NCI-H2171 treated with DMSO at 0.1 percent for 48 hours (cell line): ENCODE measurements at places on chromosomes 4 and X.
A peak's percentile ranks its signal among the peaks of the same experiment; 100 is the strongest.

GRCh38 chr4:8769645-8770517 lies 101.8 kb downstream of the HMX1 start:
- DNase-seq = no peak

DNA sequence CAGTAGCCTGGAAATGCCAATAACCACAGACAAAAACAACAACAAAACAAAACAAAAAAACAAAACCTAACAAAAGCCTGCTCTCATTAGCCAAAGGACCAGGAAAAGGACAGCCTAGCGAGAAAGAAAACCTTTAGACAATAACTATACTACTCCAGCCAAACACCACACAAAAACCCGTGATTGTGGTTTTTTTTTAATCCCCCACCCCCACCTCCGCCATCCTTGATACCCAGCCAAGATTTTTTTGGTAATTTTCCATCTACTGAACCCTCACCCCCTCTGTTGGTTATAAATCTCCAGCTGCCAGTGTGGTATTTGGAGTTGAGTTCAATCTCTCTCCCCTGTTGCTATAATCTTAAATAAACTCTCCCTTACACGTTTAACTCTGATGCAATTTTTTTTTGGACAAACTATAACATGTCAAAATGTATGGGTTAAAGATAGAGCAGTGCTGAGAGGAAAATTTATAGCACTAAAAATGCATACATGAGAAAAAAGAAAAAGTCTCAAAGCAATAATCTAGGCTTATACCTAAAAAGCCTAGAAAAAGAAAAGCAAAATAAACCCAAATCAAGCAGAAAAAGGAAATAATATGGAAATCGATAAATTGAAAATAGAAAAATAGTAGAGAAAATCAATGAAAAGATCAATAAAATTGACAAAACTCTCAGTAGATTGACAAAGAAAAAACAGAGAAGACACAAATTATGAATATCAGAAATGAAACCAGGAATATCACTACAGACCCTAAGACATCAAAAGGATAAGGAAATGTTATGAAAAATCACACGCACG lies 83.7 kb downstream of the NAT8L start:
- peak; percentile 21 for DNase-seq

DNA sequence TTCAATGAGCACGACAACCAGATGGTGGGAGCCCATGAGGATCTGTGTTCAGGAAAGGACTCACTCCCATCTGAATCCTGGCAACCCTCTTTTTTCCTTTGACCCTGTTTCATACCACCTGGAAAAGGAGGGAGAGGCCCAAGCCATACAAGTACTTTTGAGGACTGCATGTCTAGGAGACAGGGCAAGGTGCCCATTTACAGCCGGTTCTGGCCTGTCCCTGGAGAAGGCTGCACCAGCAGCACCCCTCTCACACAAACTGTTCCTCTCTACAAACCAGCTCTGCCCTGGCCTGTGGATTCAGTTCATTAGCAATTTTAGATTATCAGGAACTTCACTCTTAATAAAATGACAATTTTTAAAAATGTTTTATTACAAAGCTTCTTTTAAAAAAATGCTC lies 57.5 kb downstream of the HADH start:
- DNase-seq = no peak

GRCh38 chr4:73850261-73850970 lies 2.7 kb upstream of the PF4V1 start:
- no peak for DNase-seq

DNA sequence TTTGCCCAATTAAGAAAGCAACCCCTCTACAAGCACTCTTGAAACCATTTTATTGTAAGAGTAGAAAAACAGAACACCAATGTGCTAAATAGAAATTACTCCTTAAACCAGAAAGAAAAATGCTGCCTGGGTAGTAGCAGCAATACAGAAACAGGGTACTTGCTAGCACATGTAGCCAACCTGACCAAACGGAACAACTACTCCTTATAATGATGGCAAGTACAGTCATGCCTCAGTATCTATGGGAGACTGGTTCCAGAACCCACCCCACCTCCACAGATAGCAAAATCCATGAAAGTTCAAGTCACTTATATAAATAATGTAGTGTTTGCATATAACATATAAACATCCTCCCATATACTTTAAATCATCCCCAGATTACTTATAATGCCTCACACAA lies 168.8 kb downstream of the ATRX start:
- no peak for DNase-seq

- DNase-seq = peak; percentile 64
These were observed 34.2 kb downstream of the IDS start for GRCh38 chrX:149470955-149471354.

DNA sequence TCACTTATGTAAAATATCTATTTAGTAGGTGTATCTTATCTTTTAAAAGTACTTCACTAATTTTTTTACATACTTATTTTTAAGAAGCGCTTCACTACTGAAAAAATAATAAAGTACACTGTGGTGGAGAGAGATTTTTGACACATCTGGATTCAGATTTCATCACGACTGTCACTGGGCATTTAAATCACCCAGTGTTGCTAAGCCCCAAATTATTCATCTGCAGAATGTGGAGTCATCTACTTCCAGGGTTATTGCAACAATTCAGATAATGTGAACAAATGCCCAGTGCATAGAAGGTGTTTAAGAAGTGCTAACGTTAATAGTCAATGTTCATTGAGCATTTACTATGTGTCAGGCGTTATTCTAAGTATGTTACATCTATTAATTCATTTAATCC lies 41.8 kb downstream of the AASDH start:
- DNase-seq = no peak

DNA sequence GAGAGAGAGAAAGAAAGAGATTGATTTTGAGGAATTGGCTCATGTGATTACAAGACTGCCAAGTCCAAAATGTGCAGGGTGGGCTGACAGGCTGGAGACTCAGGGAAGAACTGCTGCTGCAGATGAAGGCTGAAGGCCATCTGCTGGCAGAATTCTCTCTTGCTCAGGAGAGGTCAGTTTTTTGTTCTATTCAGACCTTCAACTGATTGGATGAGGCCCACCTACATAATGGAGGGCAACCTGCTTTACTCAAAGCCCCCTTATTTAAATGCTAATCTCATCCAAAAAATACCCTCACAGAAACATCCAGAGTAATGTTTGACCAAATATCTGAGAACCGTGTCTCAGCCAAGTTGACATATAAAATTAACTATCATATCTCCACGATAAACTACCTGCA lies 38.2 kb upstream of the MAMLD1 start:
- no peak for DNase-seq

DNA sequence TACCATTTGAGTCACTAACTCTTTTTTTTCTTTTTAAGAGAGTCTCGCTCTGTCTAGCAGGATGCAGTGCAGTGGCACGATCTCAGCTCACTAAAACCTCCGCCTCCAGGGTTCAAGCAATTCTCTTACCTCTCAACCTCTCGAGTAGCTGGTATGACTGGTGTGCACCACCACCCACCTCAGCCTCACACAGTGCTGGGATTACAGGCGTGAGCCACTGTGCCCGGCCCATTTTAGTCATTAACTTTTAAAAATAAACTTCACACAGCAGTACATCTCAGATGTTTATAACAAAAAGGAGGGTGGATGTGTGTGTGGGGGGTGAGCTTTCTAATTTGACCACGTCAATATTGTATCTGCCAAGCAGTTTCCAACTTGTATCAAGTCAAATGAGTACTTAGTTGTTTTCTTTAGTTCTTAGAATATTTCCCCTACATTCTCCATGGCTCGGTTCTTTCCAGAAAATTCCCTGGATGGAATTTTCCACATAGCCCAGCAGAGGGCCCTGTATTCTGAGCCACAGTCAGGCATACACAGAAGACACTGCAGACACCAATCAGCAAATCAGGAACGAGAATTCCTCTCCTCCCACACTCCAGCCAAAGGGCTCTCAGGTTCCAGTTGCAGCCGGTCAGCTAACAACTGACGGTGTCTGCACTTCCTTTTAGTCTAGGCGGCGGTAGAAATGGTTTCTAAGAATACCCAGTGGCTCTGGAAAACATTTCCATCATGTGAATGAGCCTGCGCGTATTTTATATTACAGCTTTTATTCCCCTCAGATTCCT lies 20.1 kb upstream of the ARAF start:
- peak; percentile 55 for DNase-seq

GRCh38 chr4:2443061-2443730 lies 24.4 kb downstream of the CFAP99 start:
- no peak for DNase-seq

DNA sequence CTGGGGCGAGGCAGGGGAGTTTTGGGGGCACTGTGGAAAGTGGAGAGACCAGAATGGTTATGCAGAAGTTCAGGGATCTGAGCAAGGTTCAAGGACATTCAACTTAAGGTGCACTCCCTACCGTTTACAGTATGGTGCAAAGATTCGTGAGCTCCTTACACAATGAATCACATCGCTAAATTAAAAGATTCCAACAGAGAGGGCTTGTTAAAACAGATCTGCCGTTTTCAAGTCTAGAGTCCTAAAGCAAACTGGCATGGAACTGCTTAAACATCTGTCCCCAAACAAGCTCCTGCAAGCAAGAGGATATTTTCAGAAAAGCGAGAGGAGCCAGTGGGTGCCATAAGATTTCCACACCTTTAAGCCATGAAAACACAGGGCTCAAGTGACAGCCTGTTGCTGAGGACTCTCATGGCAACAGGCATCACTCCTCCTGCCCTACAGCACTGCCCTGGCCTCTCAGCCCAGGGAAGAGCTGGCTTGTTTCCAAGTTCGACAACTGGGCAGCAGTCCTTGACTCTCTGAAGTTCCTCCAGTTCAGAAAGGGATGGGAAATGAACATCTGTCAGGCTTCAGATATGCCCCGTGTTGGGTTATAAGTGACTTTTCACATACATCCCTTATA lies 10.0 kb downstream of the FAM184B start:
- DNase-seq = peak; percentile 66

- DNase-seq = peak; percentile 30
These were observed 933 bp downstream of the CNKSR2 start for GRCh38 chrX:21374994-21375707.

- DNase-seq = no peak
These were observed 110.4 kb upstream of the TBC1D9 start for GRCh38 chr4:140866492-140867005.

- DNase-seq = no peak
These were observed 23.5 kb downstream of the GAB3 start for GRCh38 chrX:154727418-154727817.

DNA sequence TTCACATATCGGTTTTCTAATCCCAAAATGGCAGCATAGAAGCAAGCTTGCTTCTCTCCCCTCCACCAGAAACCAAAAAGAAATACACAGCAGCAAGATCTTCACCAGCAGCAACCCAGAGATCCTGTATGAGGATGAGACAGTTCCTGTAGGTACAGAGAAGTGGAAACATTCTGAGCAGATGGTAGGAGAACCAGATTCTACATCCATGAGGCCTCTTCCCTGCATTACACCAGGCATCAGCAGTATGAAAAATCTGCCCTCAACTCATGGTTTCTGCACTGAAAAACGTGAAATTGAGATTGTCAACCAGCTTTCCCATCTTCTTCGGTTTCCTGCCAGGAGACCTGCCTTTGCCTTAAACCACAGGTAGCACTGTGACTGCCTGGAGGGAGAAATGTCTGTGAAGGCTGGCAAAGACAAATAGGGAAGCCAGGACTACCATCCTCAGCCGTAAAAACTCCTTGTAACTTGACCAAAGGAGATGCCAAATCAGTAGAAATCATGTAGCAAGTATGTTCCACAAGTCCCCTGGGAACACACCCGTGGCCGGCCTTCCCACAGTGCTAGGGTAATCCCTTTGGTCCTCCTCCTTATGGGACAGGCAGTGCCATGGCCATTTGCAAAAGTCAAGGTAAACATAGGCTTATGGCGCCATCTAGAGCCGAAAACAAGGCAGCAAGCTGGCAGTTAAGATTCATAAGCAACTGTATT lies 24.0 kb upstream of the MTHFD2L start:
- DNase-seq = peak; percentile 24

- DNase-seq = peak; percentile 76
These were observed 103.9 kb downstream of the MMRN1 start for GRCh38 chr4:89998469-89999011.

DNA sequence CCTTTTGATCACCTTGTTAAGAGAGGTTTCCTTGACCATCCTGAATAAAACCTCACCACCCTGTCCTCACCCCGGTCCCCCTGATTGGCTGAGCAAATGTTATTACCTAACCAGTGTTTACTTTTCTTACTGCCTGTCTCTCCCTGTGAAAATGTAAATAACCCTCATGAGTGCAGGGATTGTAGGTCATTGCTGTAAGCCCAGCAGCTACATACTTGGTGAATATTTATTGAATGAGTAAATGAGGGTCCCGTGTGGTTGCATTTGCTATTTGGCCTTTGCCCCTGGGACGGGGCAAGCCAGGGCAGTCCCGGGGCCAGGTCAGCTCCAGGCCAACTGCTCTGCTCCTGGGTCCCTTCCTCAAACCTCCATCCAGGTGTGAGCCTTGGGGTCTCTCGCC lies 55.5 kb upstream of the CLCN4 start:
- DNase-seq = no peak

GRCh38 chrX:14508025-14508690 lies 21.2 kb upstream of the GLRA2 start:
- DNase-seq = no peak

GRCh38 chrX:153763298-153763932 lies 634 bp upstream of the PLXNB3 start:
- DNase-seq = no peak

DNA sequence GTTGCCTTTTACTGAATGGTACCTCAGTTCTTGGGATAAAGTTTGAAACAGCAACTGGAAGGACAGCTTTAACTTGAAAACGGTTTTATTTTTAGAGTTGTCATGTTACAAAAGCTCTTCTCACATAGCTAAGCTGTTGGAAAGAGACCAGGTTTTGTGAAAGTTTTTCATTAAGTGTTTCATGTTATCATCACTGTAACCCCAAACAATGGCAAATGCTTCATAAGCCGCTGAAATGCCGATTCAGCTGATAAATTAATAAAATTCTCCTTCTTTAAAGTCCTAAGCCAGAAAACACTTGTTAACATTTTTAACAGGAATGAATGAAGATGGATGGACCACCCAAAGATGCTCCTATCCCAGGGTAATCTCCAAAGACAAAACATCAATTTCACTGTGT lies 76.1 kb upstream of the IRF2 start:
- DNase-seq = no peak

- no peak for DNase-seq
These were observed 3.4 kb downstream of the CD38 start for GRCh38 chr4:15781427-15782095.

GRCh38 chrX:40871385-40872082 lies 136.2 kb upstream of the MED14 start:
- DNase-seq = no peak

DNA sequence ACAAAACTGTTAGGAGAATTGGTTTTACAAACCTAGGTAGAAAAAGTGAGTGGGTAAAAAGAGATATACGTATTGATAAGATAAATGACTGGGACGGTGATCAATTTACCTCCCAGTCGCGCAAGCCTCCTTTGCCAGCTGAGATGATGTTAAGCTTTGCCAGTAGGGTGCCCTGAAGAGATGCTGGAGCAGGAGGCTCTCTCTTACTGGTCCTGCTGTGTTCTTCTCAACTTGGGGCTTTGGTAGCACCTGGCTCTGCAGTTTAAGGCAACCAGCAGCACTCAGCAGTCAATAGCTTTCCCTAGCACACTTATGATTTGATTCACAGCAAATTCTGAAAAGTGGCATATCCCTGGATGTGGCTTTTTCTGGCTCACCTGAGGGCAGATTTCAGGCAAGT lies 1461.7 kb downstream of the ADGRL3 start:
- DNase-seq = no peak

GRCh38 chrX:39577985-39578869 lies 519.5 kb downstream of the BCOR start:
- peak; percentile 52 for DNase-seq
